Inflammatory macrophage treated with lipopolysaccharide for 1 hour (primary cell): ENCODE measurements at places on chromosomes 1 and 21.
A peak's percentile ranks its signal among the peaks of the same experiment; 100 is the strongest.

GRCh38 chr21:37878946-37879660, 37.2 kb downstream of the KCNJ6 start:
- no peak for DNase-seq

DNA sequence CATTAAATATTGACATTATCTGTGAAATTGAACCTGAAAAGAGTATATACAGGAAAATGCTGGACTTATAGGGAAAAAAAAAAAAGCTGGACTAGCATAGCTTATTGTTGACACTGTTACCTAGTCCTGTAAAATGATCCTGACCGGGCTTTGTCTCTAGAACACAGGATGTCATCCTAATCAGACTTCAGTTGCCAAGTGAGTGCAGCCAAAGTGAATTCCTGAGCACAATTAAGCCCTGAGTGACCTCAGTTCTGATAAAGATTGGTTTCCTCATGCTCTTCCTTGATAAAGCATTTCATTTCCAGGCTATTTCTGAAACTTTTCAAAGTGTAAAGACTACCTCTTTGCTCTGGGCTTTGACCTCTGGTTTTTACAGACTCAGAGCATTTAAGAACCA, 19.8 kb downstream of the SELP start:
- DNase-seq, result no peak

GRCh38 chr21:41774467-41775148, 7.8 kb upstream of the RIPK4 start:
- DNase-seq, result no peak

DNA sequence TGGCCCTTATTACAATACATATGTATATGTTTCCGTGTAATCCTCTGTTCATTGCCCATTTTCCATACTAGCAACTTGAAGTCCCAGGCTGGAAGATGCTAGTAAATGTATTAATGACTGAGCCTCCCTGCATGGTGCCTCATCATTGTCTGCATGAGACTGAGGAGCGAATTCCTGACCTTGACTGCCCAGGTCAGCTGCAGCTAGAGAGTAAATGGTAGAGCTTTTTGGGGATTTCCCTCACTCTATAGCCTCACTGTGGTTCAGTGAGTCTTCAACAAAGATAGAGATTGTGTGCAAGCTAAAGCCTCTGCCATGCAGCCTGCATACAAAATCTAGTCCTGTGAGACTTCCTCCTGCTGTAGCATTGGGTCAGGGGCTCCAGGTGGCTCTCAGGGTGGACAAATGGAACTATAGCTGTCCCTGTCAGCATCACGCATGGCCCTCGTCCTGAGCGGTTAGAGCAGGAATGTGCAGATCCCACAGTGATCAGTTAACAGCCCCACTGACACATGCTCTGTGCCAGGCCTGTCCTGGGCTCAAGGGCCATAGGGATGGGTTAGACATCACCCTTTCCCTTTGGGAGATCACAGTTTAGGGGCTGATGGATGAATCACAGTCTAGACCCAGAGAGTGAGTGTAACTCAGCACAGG, 741.7 kb downstream of the MATN1 start:
- no peak for DNase-seq

GRCh38 chr1:208101661-208102431, 142.3 kb downstream of the PLXNA2 start:
- no peak for DNase-seq

GRCh38 chr1:84073266-84073665, 70.8 kb upstream of the PRKACB start:
- no peak for DNase-seq

DNA sequence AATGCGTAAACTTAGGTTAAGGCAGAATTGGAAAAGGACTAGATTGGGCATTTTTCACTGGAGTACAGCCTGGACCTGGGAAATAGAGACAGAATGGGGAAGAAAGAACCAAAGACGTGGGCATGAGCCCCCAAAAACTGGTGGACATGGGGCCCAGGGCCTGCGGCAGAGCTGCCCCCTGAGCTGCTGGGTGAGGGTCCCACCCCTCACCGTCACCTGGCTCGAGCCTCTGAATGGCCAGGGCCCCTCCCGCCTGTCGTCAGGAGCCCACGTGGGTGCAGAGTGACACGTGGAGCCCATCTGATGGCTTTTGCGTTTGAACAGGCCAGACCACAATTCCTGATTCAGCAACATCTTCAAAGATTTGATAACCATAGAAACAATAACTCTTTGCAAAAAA, 360.9 kb upstream of the VAMP3 start:
- no peak for DNase-seq

DNA sequence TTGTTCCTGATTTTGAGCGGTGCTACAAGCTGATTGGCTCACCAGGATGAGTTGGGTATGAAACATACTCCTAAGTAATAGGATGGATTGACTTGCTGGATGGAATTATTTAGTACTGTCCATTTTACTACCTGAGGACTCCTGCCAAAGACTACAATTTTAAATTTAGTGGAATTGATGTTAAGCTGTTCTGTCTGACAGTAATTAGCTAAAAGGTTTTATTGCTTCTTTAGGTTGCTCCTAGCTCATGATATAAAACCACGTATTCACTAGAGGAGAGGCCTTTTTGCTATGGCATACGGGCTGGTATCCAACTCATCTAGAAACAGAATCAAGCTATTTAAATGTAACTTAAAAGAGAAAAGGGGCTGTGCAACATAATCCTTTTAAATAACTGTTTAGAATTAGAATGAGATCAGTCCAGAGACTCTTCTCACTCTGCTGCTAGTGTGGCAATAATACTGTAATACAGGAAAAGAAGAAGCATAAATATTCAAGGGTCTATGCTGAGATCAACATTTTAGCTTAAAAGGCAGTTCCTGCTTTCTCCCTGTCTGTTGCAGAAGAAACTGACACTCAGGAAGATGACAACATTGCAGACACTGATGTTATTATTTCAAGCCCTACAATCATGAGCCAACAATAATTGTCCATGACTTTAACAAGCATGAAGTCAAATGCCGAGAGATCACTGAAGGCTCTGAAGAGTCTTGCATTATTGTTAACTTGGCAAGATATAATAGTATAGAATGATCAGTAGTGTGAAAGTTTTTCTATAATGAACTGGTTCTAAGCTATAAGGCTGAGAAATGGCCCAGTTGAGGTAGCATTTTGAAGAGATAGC, 258.7 kb upstream of the ADGRL4 start:
- DNase-seq, result no peak

- no peak for DNase-seq
These were observed 7.3 kb upstream of the SLC5A9 start for GRCh38 chr1:48215222-48215621.

DNA sequence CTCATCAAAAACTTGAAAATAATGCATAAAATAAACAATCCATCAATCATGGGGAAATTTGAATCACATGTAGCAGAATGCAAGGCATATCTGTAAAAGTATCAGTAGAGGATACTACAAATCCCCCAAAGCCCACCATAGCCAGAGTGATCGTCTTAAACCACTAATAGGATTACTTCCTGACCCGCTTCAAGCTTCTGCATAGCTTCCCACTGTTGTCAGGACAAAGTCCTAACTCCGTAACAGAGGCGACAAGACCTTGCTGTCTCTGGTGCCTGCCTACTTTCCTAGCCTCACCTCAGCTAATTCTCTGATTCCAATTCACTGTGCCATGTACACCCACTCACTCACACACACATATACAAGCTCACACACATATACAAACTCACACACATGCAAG, 161.2 kb upstream of the NFIA start:
- no peak for DNase-seq

- no peak for DNase-seq
These were observed 395.8 kb downstream of the PTPRU start for GRCh38 chr1:29631836-29632805.

DNA sequence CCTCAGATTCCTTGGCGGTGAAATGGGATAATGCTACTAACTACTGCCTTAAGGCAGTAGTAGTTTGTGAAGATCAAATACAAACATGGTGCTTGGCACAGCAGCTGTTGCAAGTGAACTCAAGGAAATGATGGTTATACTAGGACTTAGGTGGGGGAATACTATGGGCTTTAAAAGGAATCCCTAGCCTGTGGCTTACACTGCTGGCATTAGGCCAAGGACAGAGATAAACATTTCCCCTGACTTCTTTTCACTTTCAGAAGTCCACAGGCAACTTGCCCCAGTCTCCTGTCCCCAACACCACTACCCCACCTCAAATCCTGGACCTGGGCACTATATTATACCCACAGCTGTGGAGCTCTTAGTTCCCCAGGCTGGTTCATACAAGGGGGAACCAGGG, 13.1 kb upstream of the VAMP4 start:
- DNase-seq, result no peak

DNA sequence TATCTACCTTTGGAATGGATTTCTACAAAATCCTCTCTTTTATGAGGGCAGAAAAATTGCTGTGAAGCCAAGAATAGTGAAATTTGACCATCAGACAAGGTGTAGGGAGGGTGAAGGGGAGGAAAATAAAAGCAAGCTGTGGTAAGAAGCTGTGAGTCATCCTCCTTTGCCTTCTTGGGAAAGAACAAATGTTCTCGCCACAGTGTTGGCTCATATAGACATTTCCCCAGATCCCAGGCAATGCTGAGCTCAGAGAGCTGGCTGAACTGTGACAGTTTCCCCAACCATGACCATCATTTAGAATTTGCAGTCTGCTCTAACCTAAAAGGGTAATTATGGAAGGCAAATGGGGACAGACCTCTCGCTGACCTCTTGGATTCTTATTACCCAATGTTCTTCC, 235.4 kb downstream of the PBX1 start:
- DNase-seq, result peak; percentile 28

- peak; percentile 81 for DNase-seq
These were observed 39.7 kb downstream of the DNTTIP2 start for GRCh38 chr1:93839307-93839706.

DNA sequence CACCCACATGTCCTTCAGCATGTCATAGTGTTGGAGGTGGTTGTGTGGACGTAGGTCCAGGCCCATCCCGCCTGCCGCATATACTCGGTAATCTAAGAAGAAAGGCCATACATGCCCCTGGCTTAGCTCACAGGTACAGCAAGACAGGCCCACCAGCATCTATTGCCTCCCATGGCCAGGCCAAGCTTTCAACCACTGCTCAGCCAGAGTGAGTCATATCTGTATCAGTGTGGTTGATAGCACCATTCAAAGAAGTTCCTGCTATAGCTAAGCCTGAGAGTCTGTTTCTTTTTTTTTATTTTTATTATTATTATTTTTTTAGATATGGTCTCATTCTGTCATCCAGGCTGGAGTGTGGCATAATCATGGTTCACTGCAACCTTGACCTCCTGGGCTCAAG, 17.0 kb downstream of the KLHDC8A start:
- DNase-seq, result no peak

DNA sequence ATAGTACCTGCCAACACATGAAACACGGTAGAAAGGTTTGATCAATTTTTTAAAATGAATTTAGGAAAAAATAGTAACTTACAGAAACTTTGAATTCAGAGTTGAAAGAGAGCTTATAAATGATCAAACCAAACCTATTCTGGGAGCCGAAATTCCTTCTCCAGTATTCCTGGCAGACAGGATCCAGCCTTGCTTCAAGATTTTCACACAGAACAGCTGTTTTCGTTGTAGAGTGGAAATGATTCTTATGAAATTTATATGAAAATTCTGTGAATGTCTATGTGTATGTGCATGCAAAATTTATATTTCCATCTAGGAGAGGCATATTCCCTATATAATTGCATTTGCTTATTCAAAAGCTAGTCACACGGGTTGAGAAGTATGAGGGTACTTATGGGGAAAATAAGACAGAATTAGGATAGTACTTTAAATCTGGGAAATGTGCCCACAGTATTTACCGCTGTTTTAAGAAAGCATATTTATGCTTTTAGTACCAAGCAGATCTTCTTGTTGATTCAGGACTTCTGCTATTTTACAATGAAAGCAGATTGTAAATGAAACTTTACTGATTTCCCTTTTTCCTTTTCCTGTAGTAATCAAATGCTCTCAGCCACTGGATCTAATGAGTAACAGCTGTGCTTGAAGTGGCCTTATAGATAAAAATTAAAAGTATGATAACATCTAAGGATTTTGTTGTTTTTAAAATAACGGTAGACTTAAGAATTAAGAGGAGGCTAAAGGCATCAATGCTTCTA, 30.4 kb downstream of the PRRX1 start:
- no peak for DNase-seq

- DNase-seq, result no peak
These were observed 322.4 kb downstream of the SETD4 start for GRCh38 chr21:35737899-35738346.

GRCh38 chr1:170685166-170685565, 21.2 kb downstream of the PRRX1 start:
- no peak for DNase-seq

DNA sequence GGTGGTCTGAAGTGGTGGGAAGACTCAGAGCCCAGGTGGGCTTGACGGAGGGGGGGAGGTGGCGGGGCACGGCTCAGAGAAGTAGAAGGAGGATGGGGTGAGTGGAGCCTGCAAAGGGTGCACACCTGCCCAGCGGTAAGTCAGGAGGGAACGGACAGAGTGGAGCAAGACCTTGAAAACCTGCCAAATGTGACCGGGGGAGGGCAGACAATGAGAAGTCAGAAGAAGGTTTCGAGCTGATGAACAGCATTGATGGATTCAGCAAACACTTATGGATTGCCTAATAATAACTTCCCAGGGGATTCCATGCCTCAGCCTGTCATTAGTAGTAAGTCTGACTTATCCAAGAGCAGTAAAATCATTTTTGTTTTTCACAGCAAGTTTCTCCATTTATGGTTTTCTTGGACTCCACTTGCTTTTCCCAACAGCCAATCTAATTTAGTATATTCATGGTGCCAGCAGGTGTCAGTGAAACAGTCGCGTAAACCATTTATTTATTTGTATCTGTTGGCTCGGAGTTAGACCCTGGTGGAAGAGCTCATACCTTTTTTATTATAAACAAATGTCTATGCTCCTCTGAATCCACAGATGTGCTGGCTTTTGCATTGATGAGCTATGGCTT, 279.1 kb downstream of the PCP4 start:
- DNase-seq, result no peak

- DNase-seq, result no peak
These were observed 21.6 kb downstream of the AADACL4 start for GRCh38 chr1:12665511-12665910.

GRCh38 chr21:35441868-35442582, 392.9 kb upstream of the RUNX1 start:
- no peak for DNase-seq
